B cell (primary cell): ENCODE measurements at places on chromosomes 3 and 15. TPM values are rescaled to one million over a fixed set of nuclear protein-coding genes. Genes with fewer than 3 reads are reported as not detected.

- no peaks in the 10 kb centered on the region for H3K4me1 ChIP-seq
- no peaks in the 10 kb centered on the region for H3K27me3 ChIP-seq
- no peak overlapping the region for H3K27ac ChIP-seq
- H3K36me3 ChIP-seq, result no peaks in the 10 kb centered on the region
- DNase-seq, result no peak
Observed at GRCh38 chr3:119609301-119609700, 11.6 kb downstream of the PLA1A start.

- no peaks in the 10 kb centered on the region for H3K36me3 ChIP-seq
- no peaks in the 10 kb centered on the region for H3K27me3 ChIP-seq
- H3K27ac ChIP-seq, result no peak overlapping the region
- H3K4me1 ChIP-seq, result no peaks in the 10 kb centered on the region
Observed at GRCh38 chr3:32873531-32874130, 55.8 kb downstream of the TRIM71 start.

DNA sequence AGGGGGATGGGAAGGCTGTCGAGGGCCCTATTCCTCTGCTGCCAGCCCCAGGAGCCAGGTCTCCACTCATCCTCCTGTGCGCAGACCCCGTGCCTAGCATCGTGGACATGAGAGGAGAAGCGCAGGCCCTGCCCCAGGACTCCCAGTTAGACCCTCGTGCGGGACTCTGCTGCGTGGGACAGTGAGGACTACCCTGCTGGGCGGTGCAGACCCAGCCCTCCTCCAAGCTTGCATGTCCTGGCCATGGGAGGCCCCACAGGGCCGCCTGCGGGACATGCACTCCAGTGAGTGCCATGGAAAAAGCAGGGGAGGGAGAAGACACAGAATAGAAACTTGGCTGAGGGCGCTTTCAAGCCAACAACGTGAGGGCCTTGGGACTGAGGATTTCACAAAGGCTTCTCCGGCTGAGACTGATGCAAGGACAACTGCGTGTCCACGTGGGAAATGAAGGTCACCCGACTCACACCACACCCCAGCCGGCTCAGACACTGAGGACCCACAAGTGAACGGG lies 62.6 kb upstream of the IQSEC1 start:
- no peak for DNase-seq
- no peak overlapping the region for H3K27ac ChIP-seq
- H3K27me3 ChIP-seq, result no peaks in the 10 kb centered on the region
- no peak overlapping the region for H3K4me3 ChIP-seq
- no peaks in the 10 kb centered on the region for H3K36me3 ChIP-seq
- H3K4me1 ChIP-seq, result no peaks in the 10 kb centered on the region

DNA sequence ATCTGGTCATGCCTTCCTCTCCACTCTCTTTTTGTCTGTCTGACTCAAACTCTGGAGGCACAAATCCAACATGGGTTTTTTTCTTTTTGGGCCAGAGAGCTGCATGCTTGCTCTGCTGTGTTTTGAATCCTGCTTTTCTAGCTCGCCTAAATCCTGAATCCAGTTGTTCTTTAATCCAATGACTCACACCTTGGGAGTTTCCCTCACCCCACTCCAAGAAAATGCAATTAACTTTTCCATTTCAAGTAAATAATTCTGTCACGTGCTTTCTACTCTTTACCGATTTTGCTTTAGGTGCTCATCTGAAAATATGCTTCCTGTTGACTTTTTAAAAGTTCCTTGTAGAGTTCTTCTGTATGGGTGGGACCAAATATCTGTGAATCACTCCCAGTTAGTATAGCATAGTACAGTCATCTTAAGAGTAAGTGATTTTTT lies 47.6 kb downstream of the SLMAP start:
- peaks cover 4% of the 10 kb centered on the region for H3K4me1 ChIP-seq
- DNase-seq, result no peak
- no peaks in the 10 kb centered on the region for H3K27me3 ChIP-seq
- H3K36me3 ChIP-seq, result no peaks in the 10 kb centered on the region
- H3K27ac ChIP-seq, result no peak overlapping the region

DNA sequence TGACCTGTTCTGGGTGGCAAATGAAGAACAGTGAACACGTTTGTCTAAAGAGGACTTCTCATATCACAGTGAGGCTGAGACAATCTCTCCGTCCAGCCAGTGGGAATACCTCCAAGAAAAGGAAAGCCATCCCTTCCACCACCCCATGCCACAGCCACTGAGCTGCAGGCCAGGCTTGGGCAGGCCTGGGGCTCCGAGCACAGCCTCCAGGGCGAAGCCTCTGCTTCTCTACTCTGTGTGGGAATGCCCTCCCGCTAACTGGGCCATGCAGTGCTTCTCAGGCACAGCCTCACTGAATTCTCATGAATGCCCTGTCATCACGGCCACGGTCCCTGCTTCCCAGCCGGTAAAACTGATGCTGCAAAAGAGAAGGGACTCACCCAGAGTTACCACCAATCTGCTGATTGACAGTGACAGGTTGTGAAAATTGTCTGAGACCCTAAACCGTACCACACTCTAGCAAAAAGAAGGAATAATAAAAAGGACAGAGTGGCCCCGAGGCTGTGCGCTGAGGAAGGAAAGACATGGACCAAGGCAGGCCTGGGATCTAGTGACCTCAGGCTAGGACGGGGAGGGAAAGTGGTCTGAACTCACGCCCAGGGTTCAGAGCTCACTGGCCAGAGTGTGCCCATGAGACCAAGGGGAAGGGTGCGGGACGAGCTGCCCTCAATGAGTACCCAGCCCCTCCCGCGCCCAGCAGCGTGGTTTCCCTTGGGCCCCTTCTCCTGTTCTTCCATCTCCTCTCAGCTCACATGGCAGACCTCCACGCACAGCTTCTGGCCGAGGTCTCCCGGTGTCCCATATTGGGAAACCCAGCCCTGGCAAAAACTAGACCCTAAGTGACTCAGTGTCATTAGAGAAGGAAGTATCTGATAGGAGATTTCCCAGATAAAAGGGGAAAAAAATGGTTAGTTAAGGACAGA lies 52.8 kb downstream of the DHX30 start:
- H3K36me3 ChIP-seq, result peaks cover 4% of the 10 kb centered on the region
- H3K4me1 ChIP-seq, result peaks cover 6% of the 10 kb centered on the region
- H3K4me3 ChIP-seq, result no peak overlapping the region
- no peak for DNase-seq
- H3K27me3 ChIP-seq, result no peaks in the 10 kb centered on the region
- H3K27ac ChIP-seq, result no peak overlapping the region

DNA sequence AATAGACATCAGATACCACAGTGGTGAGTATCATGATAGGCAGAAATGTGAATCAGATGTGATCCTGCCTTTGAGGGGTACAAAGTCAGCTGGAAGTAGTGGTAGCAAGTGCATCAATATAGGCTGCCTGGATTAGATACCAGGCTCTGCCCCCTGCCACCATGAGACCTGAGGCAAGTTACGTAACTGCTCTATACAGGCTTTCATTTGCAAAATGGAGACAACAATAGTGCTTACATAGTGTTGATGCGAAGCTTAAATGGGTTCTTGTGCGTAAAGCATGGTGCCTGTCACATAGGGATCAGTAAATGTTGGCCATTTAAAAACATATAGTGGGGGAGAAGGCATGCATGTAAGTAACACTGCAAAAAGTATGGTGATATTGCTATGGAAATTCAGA lies 158.0 kb downstream of the RYR3 start:
- H3K27me3 ChIP-seq, result no peaks in the 10 kb centered on the region
- H3K36me3 ChIP-seq, result no peaks in the 10 kb centered on the region
- no peak overlapping the region for H3K4me3 ChIP-seq
- H3K27ac ChIP-seq, result no peak overlapping the region
- no peaks in the 10 kb centered on the region for H3K4me1 ChIP-seq

- no peaks in the 10 kb centered on the region for H3K27me3 ChIP-seq
- no peaks in the 10 kb centered on the region for H3K4me1 ChIP-seq
- no peaks in the 10 kb centered on the region for H3K36me3 ChIP-seq
- DNase-seq, result no peak
- no peak overlapping the region for H3K27ac ChIP-seq
Observed at GRCh38 chr3:114274929-114275328, 18.9 kb upstream of the TIGIT start.

DNA sequence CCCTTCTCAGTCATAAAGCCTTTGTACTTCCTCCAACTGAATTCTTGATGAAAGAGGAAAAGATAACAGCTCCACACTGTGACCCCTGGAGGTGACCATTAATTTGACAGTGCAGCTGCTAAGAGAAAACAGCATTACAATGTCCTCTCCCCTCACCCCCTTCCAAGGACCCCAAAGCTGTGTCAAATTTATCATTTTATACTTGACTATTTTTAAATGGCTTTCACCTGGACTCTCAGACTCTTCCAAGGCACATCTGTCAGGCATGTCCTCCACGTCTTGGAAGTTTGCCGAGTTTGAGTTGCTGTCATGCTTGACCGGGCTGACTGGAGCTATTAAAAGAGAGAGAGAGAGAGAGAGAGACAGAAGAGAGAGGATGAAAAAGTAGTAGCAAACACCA lies 236.5 kb downstream of the WDR72 start:
- no peak for DNase-seq
- H3K27ac ChIP-seq, result no peak overlapping the region
- no peaks in the 10 kb centered on the region for H3K36me3 ChIP-seq
- H3K27me3 ChIP-seq, result no peaks in the 10 kb centered on the region

GRCh38 chr3:140943781-140944552 lies 2.3 kb downstream of the SLC25A36 start:
- H3K4me1 ChIP-seq, result peaks cover 26% of the 10 kb centered on the region
- peaks cover 2% of the 10 kb centered on the region for H3K36me3 ChIP-seq
- H3K27ac ChIP-seq, result no peak overlapping the region

- no peak overlapping the region for H3K27ac ChIP-seq
- H3K27me3 ChIP-seq, result no peaks in the 10 kb centered on the region
- no peaks in the 10 kb centered on the region for H3K4me1 ChIP-seq
Observed at GRCh38 chr3:22492342-22492741, 710.8 kb upstream of the UBE2E2 start.

- H3K27ac ChIP-seq, result no peak overlapping the region
- no peak for DNase-seq
- H3K27me3 ChIP-seq, result no peaks in the 10 kb centered on the region
- no peaks in the 10 kb centered on the region for H3K4me1 ChIP-seq
- no peak overlapping the region for H3K4me3 ChIP-seq
Observed at GRCh38 chr3:169311860-169312259, 351.7 kb downstream of the MECOM start.

- H3K27me3 ChIP-seq, result peaks cover 57% of the 10 kb centered on the region
- peaks cover 42% of the 10 kb centered on the region for H3K4me1 ChIP-seq
- peak; percentile 24 for DNase-seq
Observed at GRCh38 chr15:76347482-76348055, 11.0 kb downstream of the ISL2 start.

DNA sequence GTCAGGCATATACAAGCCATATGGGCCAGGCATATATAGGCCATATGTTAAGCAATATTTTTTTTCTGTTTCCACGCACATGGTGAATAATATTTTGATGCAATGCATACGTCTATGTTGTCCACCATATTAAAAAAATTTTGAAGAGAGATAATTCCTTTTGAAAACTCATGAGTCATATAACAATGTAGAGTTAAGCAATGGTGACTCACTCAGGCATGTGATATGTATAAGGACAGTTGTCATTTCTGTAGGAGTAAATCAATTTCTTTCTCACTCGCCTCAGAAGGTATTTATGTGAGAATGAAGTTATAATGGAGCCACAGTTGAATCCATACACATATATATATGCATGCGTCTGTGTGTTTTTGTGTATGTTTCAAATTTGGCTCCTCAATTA lies 272.6 kb downstream of the EPHA3 start:
- no peak overlapping the region for H3K4me3 ChIP-seq
- H3K27me3 ChIP-seq, result no peaks in the 10 kb centered on the region
- H3K27ac ChIP-seq, result no peak overlapping the region
- no peak for DNase-seq
- H3K36me3 ChIP-seq, result no peaks in the 10 kb centered on the region

DNA sequence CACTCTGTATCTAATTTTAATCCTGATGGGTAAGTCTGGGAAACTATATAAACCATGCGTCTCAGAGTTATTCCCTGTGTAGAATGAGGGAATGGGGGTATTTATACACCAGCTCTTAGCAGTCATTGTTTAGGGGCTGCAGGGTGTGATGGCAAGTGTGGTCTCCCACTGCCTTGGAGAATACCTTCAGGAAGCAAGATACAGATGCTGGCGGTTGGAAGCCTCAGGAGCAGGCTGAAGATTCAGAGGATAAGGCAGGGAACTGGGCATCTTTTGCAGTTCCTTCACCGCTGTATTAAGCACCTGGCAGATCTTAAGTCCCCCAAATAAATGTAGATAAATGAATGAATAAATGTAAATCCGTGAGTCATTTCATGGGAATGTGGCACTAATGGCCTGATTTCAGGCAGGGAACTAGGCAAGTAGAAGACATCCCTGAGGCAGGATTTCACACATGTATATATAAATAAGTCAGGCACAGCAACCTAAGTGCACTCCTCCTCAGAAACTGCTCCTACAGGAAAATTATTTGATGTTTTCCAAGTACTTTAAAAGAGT lies 209.2 kb upstream of the GADL1 start:
- no peaks in the 10 kb centered on the region for H3K27me3 ChIP-seq
- no peaks in the 10 kb centered on the region for H3K36me3 ChIP-seq
- no peak for DNase-seq
- H3K4me1 ChIP-seq, result no peaks in the 10 kb centered on the region
- H3K4me3 ChIP-seq, result no peak overlapping the region
- no peak overlapping the region for H3K27ac ChIP-seq

DNA sequence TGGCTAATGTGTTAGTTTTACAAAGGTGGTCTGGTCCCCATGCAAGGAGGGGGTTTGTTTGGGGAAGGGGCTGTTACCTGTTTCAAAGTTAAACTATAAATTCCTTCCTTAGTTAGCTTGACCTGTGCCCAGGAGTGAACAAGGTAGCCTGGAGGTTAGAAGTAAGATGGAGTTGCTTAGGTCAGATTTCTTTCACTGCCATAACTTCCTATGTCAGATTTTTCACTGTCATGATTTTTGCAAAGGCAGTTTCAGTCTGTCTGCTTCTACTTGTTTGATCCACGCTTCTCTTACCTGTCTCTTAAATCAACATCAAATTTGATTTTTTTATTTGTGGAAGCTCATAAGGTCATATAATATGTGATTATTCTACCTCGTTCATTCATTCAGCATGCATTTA lies 28.6 kb downstream of the STARD9 start:
- H3K36me3 ChIP-seq, result no peaks in the 10 kb centered on the region
- H3K27ac ChIP-seq, result no peak overlapping the region
- H3K4me3 ChIP-seq, result no peak overlapping the region
- DNase-seq, result no peak

GRCh38 chr3:33915796-33916546 lies 117.5 kb downstream of the PDCD6IP start:
- H3K27ac ChIP-seq, result no peak overlapping the region
- DNase-seq, result no peak
- H3K36me3 ChIP-seq, result no peaks in the 10 kb centered on the region
- H3K27me3 ChIP-seq, result no peaks in the 10 kb centered on the region
- H3K4me3 ChIP-seq, result no peak overlapping the region
- no peaks in the 10 kb centered on the region for H3K4me1 ChIP-seq

The POTEB2 gene
- total RNA-seq, result not detected in 2 replicates

The ZDHHC3 gene
- total RNA-seq, result 46.4 and 52.6 TPM in 2 replicates

The AADAC gene
- not detected in 2 replicates for total RNA-seq

The IQCF5 gene
- total RNA-seq, result not detected in 2 replicates

The MEX3B gene
- total RNA-seq, result 0.59 and 0.63 TPM in 2 replicates

The PGBD4 gene
- 5.2 and 5.6 TPM in 2 replicates for total RNA-seq

The NRG4 gene
- total RNA-seq, result 0.37 TPM in 1 of 2 replicates, not detected in the other

The TRPM1 gene
- total RNA-seq, result not detected in 2 replicates

The CIDEC gene
- total RNA-seq, result not detected in 2 replicates

The NTRK3 gene
- total RNA-seq, result not detected in 2 replicates

The ROBO2 gene
- not detected in 2 replicates for total RNA-seq

The ITGA11 gene
- total RNA-seq, result not detected in 2 replicates

The TRANK1 gene
- total RNA-seq, result 147 and 175 TPM in 2 replicates

The MCTP2 gene
- total RNA-seq, result 64.8 and 68.5 TPM in 2 replicates

The FBXO40 gene
- not detected in 2 replicates for total RNA-seq

The DUOXA2 gene
- not detected in 2 replicates for total RNA-seq

The MASP1 gene
- not detected in 2 replicates for total RNA-seq

The SLC28A2 gene
- not detected in 2 replicates for total RNA-seq

The ALPK3 gene
- 0.15 and 0.24 TPM in 2 replicates for total RNA-seq
